Cardiac fibroblast (primary cell): ENCODE measurements at places on chromosomes 1 and 21.
A peak's percentile ranks its signal among the peaks of the same experiment; 100 is the strongest.

DNA sequence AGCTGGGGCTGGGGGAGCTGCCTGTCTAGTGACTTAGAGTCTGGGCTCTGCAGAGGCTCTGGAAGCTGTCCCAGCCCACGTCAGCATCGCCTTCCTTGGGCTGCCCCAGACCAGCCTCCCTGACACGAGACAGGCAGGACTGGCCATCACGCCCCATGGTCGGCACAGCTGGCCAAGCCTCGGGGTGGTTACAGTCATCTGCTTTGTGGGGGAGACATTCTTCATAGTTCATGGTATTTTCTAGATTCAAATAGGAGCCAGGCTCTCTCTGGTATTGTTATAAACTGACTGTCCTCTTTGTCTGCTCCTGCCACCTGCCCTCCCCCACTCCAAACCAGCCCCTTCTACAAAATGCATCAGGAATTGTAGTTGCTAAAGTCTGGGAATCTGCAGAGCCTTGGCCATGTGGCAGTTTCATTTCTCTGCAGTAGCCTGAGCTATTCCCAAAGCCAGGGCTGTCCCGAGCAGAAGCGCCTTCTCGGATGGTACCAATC, 29.4 kb downstream of the OLFML2B start:
- DNase-seq, result peak; percentile 60

GRCh38 chr1:56105397-56105796, 474.0 kb downstream of the PLPP3 start:
- DNase-seq, result no peak

DNA sequence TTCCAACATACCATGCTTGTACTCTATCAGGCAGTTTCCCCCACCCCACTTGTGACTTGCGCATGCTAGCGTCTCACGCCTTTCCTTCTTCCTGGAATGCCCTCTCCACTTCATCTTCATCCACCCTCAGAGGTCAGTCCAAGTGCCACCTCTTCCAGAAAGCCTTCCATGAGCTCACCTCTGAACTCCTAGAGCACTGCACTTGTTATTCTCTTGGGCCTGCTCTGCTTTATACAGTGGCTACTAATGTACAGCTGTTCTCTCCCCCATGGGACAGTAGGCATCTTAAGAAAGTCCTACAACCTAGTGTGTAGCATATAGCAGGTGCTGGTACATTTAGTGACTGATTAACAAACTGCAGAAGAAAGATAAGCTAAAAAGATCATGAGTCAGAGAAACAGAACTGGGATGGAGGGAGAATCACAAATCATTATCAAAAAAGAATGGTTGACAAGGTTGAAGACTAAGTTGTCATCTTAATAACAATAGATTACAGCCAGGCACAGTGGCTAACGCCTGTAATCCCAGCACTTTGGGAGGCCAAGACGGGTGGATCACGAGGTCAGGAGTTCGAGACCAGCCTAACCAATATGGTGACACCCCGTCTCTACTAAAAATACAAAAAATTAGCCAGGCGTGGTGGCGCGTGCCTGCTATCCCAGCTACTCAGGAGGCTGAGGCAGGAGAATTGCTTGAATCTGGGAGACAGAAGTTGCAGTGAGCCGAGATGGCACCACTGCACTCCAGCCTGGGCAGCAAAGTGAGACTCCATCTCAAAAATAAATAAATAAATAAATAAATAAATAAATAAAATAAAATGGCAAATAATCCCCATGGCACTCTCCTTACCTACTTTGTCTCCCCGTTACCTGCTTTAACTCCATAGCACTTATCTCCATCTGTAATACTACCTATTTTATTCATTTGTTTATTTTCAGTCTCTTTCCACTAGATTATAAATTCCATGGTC, 16.3 kb upstream of the TSPAN1 start:
- no peak for DNase-seq

DNA sequence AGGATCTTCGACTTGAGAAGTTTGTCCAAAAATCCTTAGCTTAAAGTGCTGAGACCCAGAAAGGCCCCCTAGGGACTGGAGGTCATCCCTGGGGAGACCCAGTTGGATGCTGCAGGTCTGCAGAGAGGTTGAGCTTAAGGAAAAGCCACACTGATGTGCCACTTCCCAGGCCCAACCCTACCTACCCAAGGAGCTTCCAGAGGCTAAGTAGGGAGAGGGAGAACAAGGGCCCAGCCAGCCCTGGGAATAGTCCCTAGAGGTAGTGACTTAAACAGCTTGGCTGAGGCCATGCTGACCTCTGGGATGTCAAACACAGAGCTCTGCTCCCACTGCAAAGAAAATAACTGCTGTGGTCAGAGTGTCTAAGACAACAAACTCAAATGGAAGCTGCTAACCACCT, 693.7 kb downstream of the MATN1 start:
- DNase-seq, result no peak

GRCh38 chr1:2554621-2555387, 1.4 kb upstream of the TNFRSF14 start:
- no peak for DNase-seq

DNA sequence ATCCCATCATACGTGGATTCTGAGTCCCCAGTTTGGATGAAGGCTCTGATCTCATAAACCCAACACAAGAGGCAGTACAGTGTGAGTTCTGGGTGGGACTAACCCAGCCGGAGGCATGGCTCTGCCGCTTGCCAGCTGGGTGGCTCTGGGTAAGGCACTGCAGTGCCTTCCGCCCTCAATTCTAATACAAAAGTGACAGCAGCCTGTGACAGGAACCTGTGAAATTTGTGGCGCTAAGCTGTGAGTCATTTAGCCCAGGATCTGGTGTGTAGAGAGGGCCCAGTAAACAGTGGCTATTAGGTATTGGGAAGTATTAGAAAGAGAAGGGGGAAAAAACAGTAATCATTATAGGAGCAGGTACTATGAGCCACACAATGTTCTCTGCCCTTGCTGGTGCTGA, 23.3 kb downstream of the HSPG2 start:
- no peak for DNase-seq

DNA sequence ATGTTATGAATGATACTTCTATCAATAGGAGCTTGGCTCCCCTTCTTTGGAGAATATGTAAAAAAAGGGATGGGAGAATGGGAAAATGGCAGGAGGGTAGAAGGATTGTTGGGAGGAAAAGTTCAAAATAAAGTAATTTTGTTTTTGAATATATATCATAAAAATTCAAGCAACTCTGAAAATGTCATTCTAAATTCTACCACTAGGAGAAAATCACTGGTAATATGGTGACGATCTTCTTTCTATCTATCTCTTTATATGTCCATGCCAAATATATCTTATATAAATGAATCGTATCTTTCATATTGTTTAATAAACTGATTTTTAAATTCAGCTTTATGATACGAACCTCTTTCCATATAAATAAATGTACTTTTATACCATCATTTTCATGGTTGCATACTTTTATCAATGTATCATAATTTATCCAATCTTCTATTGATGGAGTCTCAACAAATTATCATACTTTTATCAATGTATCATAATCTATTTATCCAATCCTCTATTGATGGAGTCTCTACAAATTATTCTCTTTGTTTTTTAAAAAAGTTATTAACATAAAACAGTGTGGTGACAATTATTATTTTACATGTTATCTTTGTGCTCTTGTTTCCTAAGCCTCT, 73.7 kb upstream of the MARK1 start:
- no peak for DNase-seq

GRCh38 chr1:34188418-34188817, 11.7 kb downstream of the C1orf94 start:
- DNase-seq, result no peak

DNA sequence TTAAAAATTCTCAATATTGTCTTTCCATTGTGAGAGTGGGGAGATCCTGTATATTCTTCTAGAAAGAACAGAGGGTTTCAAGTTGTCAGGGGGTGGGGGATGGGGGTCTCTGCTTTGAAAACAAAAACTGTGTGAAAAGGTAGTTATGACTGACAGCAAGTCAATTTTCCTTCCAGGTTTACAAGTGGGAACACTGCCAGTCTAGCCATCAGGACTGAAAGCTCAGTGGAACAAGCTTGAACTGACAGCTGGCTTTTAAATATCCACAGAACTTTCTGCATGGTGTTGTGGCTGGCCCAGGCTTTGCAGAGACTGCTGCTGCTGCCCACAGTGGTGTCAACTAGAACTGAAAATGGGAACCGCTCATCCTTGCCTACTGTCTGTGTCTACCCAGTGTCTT, 162.6 kb downstream of the TNR start:
- DNase-seq, result no peak

GRCh38 chr1:1901641-1902294, 10.9 kb upstream of the GNB1 start:
- no peak for DNase-seq

- no peak for DNase-seq
Observed at GRCh38 chr1:22362626-22363402, 88.8 kb upstream of the ZBTB40 start.

GRCh38 chr1:224317383-224318045, 12.5 kb downstream of the NVL start:
- DNase-seq, result no peak

DNA sequence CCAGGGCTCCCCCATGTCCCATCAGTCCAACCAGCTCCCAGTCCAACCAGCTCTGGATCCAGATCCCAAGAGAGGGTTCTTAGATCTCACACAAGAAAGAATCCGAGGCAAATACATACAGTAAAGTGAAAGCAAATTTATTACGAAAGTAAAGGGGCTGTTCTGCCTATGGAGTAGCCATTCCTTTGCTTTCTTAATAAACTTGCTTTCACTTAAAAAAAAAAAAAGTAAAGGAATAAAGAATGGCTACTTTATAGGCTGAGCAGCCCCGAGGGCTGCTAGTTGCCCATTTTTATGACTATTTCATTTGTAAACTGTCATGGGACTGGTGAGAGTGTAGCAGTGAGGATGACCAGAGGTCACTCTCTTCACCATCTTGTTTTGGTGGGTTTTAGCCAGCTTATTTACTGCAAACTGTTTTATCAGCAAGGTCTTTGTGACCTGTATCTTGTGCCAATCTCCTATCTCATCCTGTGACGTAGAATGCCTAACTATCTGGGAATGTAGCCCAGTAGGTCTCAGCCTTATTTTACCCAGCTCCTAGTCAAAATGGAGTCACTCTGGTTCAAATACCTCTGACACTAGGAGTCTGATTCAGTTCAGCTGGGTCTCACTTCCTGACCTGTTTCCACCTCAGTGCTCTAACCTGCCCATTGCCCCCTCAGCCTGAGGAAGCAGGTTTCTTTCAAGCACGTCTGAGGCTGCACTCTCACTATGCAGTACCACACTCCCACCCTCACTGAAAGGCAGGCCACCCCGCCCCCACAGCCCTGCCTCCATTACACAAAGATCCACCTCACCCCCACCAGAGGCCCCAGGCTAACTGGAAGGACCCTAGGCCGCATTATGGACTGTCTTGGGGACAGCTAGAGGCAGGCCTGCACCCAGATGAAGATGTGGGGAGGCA, 26.5 kb upstream of the ATP2B4 start:
- no peak for DNase-seq

DNA sequence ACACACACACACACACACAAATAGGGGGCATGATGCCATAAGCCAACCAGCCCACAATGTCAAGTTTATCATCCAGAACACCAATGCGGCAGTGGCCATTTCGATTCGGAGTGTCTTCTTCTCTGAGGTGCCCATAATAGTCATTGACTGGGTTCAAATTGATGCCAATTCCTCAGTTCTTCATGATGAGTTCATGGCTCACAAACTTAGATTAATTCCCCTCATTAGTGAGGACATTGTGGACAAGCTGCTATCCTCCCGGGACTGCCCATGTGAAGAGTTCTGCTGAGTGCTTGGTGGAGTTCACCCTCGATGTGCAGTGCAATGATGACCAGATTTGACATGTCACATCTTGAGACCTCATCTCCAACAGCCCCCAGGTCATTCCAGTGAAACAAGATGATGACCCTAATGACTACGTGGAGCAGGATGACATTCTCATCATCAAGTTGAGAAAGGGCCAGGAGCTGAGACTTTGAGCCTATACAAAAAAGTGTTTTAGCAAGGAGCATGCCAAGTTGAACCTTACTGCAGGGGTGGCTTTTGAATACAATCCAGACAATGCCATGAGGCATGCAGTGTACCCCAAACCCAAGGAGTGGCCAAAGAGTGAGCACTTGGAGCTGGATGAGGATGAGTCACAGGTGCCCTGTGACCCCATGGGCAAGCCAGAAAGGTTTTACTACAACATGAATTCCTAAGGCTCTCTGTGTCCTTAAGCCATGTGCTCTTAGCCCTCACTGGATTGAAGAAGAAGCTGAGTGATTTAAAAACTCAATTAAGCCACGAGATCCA, 211.6 kb upstream of the SAMSN1 start:
- DNase-seq, result no peak

- no peak for DNase-seq
Observed at GRCh38 chr1:31799196-31799894, 16.5 kb downstream of the SPOCD1 start.

DNA sequence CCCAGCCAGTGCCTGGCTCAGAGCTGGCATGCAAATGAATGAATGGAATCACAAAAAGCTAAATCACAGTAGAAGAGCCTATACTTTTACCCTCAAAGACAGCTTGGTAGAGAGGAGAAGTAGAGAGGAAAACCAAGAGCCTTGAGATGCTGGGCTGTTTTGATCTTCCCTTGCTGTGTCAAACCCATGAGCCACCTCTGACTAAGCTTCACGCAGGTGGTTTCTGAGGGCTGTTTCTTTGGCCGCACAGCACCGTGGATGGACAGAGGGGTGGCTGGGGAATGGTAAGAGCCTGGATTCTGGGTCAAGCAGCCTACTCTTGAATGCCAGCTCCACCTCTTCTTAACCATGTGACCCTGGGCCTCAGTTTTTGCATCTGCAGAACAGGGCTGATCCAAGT, 18.6 kb downstream of the ABCG1 start:
- no peak for DNase-seq

DNA sequence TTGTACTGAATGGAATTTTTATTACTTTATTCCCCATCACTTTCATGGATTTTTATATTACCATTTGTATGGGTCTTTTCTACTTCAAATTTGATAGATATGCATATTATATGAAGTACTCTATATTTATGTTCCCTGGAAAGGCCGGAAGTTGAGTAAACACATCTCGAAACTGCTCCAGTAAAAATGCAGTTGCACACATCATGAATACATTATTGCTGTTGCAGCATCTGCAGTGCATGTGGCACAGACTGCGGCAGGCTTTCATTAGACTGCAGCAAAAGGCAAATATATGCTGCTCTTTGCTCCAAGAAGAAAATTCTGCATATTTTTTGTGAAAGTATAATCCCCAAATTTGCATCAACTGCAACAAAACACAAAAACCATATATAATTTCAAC, 48.7 kb upstream of the LRRC7 start:
- no peak for DNase-seq

GRCh38 chr1:222877854-222878253, 63.0 kb downstream of the DISP1 start:
- peak; percentile 49 for DNase-seq

DNA sequence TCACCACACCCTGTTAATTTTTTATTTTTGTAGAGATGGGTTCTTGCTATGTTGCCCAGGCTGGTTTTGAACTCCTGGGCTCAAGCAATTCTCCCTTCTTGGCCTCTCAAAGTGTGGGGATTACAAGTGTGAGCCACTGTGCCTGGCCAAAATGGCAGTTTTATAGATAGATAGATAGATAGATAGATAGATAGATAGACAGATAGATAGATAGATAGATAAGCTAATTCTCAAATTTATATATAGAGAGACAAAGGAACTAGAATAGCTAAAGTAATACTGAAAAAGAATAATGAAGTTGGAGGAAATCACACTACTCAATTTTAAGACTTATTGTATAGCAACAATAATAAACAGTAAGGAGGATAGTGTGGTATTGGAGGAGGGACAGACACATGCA, 21.1 kb downstream of the SHISAL2A start:
- no peak for DNase-seq

- no peak for DNase-seq
Observed at GRCh38 chr21:29104239-29104708, 26.2 kb upstream of the MAP3K7CL start.
